ENCODE measurements at places on chromosomes 1 and 21. TPM values are rescaled to one million over a fixed set of nuclear protein-coding genes. Genes with fewer than 3 reads are reported as not detected.

GRCh38 chr1:157044326-157044725 lies 1.2 kb downstream of the ARHGEF11 start:
- H3K36me3 ChIP-seq: no peaks in the 10 kb centered on the region
- H3K4me1 ChIP-seq: peaks cover 35% of the 10 kb centered on the region
- peak overlapping the region; percentile 99 for H3K4me3 ChIP-seq
- no peak overlapping the region for H3K27ac ChIP-seq
- no peak for DNase-seq
- H3K27me3 ChIP-seq: no peaks in the 10 kb centered on the region

PTPN22 gene
- not detected for polyA plus RNA-seq

FCRL1 gene
- polyA plus RNA-seq: not detected

DNA sequence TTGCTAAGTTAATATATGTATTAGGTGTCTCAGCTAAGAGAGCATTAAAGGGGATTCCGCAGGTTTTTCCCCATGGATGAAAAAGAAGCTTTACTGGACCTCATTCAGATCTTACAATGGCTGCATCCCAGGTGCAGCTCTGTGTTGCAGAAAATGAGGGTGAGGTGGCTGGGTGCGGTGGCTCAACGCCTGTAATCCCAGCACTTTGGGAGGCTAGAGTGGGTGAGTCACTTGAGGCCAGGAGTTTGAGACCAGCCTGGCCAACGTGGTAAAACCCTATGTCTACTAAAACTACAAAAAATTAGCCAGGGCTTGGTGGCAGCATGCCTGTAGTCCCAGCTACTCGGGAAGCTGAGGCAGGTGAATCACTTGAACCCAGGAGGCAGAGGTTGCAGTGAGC lies 58.5 kb upstream of the MORC3 start:
- H3K4me3 ChIP-seq: no peak overlapping the region
- H3K36me3 ChIP-seq: no peaks in the 10 kb centered on the region
- DNase-seq: no peak
- peaks cover 3% of the 10 kb centered on the region for H3K4me1 ChIP-seq

- DNase-seq: no peak
- no peak overlapping the region for H3K27ac ChIP-seq
- no peaks in the 10 kb centered on the region for H3K36me3 ChIP-seq
- H3K4me1 ChIP-seq: no peaks in the 10 kb centered on the region
- H3K4me3 ChIP-seq: no peak overlapping the region
- no peaks in the 10 kb centered on the region for H3K27me3 ChIP-seq
Measured at GRCh38 chr1:223319398-223319797, 44.6 kb downstream of the SUSD4 start.

DNA sequence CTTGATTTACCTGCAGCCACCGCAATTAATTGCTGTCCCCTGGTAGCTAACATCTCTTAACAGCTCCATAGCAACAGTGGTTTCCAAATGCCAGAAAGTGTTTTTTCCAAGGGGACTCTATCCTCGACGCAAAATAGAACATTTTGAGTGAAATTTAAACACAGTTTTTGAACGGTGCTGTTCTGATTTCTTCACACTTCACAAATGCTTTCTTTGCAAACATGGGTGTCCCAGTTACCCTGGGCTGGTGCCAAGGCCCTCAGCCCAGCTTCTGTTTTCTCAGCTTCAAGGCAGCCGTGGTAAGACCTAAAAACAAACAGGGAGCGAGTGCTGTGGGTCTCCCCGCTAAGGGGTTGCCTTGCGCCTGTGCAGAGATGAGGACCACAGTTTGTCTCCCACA lies 147.3 kb upstream of the VAMP3 start:
- no peak for DNase-seq
- no peak overlapping the region for H3K4me3 ChIP-seq
- no peaks in the 10 kb centered on the region for H3K36me3 ChIP-seq

DNA sequence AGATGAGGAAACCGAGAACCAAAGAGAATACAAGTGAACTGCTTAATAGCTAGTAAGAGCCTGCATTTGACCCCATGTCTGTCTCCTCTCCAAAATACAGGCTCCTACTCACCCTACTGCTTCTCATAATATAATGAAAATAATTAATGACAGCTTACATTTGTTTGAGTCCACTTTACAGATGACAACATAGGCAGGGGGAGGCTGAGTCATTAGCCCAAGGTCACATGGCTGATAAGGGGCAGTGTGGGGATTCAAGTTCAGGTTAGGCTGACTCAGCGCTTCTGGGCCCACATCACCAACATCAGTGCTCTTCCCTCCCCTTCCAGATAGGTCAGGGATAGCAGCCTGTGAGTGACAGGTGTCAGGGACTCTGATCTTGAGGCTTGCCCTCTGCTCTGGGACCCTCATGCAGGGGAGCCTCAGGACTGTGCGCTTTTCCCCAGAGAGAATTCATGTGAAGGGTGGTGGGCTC lies 16.2 kb downstream of the AZIN2 start:
- no peaks in the 10 kb centered on the region for H3K36me3 ChIP-seq
- H3K4me3 ChIP-seq: no peak overlapping the region
- H3K27me3 ChIP-seq: peaks cover 1% of the 10 kb centered on the region
- H3K27ac ChIP-seq: no peak overlapping the region
- DNase-seq: no peak
- no peaks in the 10 kb centered on the region for H3K4me1 ChIP-seq

Measured in endothelial cell of umbilical vein (primary cell).